ENCODE measurements at places on chromosomes 4 and X.
A peak's percentile ranks its signal among the peaks of the same experiment; 100 is the strongest.

DNA sequence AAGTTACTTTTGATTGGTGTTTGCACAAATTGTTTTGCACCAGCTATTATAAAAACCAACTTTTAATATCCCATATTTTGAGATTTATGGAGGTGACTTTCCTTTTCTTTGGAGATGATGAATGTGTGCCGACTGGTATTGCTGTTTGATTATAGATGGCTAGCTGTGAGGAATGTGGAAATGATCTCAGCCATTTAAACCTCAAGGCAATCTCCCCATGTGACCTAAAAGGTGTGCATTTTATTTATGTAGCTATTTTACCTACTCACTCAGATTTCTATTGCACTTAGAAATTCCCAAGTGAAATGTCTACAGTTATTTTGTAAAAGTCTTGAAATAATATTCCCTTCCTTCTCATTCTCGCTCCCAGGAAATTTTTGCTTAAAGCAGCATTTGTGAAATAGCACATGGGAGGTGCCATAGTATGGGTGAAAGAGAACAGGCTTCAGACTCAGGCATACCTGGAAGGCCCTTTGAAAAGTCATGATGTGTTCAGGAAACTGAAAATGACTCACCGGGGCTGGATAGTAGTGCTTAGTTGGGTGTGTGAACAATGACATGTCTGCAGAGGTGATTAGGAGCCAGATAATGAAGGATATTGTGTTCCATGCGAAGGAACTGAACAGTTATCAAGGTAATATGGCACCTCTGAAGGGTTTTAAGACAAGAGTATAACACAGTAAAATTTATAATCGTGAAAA is 247.6 kb downstream of the CBLL2 start:
- DNase-seq: no peak

GRCh38 chr4:88285235-88285653 is 883 bp upstream of the PPM1K start:
- DNase-seq: no peak

DNA sequence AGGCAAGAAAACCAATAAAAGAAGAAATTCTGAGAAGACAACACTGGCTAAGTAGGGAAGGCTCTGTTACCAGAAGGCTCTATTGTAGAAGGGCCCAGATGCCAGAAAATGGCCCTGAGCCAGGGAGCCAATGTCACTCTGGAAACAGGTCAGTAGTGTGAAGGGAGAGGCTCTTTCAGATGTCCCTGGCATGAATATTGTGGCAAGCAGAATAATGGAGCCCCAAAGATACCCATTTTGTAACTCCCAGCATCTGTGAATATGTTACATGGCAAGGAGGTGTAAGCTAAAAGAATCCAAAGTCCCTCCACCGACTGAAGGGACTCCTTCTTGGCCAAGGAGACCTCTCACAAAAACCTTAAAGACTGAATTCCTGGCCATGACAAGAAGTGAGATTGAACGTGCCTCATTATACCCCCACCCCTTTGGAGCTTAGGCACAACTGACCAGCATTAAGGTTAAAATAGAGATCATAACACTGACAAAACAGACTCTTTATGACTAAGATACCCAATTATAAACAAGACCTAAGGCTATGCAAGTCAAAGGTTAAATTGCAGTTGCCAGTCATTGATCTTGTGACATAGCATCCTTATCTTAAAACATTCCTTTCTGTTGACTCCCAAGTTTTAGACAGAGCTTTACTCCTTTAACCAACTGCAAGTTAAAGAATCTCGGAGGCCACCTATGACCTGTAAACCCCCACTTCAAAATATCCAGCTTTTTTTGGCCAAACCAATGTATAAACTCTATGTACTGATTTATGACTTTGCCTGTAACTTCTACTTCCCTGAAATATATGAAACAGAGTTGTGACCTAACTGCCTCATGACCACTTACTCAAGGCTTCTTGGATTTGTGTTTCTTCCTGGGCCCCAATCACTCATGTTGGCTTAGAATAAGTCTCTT is 42.2 kb upstream of the SMIM10 start:
- no peak for DNase-seq

DNA sequence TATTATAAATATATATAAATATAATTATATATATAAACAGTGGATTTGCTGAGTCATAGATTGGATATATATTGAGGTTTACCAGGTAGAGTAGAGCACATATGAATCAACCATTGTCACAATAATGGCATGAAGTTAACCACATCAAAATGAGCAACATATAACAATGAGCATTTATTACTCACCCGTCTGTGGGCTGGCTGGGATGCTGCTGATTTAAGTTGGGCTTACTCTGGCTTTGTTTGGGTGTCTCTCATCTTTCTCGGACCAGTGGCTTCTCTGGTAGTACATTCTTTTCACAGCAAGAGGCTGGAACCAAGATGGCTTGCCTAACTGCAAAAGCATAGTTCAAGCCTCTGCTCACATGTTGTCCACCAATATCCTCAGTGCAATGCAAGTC is 111.7 kb upstream of the TAPT1 start:
- no peak for DNase-seq

- DNase-seq: no peak
Observed at GRCh38 chr4:47238667-47239066, 207.3 kb downstream of the GABRB1 start.

DNA sequence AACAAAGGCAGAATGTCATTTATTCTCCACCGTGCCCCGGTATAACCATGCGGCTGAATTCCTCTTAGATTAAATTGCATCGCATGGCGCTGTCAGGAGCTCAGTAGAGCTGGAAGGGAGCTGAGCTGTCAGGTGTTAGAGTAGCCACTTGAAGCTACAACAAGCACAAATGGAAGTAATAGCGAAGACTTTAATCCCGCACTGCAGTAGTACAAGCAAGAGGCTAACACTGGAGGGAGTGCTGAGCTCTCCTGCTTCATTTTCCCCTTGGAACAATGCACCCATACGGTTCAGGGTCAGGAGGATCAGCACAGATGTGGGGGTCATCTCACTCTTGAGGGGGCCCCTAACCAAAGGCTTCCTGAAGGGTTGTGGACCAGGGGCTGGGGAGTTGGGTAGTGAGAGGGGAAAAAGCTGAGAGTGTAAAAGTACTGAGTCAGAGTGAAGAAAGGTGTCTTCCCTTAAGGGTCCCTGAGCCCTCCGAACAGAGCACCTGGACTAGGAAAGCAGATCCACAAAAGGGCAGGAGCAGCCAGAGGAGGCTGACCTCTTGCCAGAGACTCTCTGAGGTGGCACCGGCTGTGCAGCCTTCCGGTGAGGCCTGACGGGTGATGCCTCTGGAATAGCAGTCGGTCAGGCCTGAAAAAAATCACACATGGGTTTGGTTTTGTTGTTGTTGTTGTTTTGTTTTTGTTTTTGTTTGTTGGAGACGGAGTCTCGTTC is 36.0 kb upstream of the CBR4 start:
- no peak for DNase-seq

GRCh38 chr4:77903186-77903585 is 40.6 kb downstream of the MRPL1 start:
- DNase-seq: no peak

DNA sequence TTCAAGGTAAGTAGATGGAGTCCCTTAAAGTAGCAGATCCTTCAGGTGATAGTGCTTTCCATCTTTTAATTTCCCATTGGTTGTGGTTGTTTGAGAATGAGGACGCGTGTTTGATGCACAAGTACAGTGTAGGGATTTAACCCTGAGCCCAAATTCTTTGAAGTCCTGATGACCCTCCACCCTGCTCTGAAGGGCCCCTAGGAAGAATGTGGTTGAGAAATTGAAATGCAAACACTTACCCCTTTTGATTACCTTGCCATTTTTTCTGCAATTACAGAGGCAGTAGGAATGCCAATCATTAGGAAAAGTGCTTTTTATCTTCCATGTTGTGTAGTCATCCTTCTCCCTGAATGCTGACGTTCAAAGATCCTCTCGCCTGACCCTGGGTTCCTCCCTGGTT is 112.4 kb downstream of the ZNF518B start:
- no peak for DNase-seq

DNA sequence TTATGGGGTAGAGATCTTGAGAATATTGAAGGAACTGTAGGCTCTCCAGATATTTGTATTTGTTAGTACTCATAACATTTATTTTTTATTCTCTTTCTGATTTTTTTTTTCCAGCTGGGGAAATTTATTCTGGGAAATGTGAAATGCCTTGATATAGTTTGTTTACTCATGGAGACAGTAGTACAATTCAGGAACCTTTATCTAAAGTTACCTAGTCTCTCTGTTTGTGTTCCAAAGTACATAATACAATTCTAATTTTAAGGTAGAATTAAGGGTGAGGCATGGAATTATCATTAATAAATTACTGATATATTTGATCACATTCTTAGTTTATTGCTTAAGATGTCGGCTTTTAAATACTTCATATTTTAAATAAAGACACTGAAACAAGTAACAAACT is 114.0 kb downstream of the RS1 start:
- no peak for DNase-seq

GRCh38 chr4:1579901-1580691 is 104.0 kb downstream of the FAM53A start:
- DNase-seq: peak; percentile 73

DNA sequence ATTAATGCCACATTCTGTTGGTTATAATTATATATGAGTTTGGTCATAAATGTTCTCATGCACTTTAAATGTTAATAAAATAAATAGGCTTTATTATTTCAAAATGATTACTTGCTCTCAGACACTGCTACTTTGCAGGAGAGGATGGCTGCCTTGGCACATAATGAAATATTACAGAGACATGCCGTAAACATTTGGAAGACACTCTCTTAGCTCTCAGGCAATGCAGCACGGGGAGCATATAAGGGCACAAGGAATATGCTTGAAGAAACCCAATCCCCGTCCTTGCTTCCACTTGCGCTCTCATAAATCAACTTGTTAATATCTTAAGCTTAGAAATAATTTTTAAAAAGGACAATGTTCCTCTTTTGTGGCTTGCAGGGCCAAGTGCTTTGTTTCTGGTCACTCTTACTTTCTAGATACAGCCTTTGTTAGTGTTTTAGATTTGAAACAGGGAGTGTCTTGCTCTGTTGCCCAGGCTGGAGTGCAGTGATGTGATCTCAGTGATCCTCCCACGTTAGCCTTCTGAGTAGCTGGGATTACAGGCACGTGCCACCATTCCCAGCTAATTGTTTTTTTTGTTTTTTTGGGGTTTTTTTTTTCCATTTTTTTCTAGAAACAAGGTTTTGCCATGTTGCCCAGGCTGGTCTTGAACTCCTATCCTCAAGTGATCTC is 445.0 kb downstream of the SPRY1 start:
- no peak for DNase-seq

DNA sequence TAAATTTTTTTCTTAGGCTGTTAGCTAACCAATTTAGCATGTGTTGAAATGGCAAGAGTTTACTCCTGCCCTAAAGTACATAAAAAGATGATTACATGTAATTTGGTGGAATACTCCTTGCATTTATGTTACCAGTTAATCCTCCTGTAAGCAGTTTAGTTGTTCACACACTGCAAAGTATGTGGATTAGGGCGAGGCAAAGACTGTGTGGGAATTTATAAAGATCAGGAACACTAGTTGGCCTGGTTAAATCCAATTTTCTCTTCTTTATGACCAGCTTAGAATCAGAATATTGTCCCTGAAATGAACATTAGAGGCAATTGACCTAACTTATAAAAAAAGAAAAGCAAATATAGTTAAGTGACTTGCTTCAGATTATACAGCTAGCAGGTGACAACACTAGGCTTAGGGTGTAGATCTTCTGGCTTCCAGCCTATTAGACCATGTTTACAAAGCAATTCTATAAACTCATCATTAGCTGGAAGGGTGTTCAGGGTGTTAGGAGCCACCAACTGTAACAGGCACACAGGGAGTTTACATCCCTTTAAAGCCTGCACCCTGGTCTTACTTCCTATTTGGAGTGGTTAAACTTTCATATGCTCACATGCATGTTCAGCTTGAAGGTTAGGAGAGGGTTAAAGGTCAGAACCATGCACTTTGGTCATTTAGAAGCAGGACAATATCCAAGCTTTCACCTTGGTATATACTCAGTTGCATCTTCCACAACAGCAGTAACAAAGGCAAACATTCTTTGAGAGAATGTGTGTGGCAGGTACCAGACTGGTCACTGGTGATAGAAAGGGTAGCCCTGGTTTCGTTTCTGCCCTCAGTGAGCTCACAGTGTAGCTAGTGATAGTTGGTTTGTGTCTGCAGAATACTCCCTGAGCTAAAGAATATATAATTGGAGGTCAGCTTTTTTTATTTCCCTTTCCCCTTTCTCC is 72.6 kb downstream of the GC start:
- DNase-seq: no peak

DNA sequence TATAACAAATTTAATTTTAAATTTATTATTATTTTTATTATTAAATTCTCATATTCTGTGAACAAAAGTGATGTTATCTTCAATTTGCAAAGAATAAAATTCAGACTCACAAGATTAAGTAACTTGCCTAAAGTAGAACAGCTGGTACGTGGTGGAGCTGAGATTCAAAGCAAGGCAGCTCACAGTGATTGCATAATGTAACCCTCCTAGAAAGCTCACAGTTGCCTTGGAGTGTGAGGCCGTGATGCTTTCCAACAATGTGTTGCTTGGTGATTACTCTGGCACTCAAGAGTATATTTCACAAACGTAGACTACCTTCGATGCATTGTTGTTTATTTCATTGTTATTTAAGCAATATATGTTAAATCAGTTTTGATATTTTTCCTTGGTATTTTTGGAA is 1039.2 kb upstream of the PABPC4L start:
- no peak for DNase-seq

DNA sequence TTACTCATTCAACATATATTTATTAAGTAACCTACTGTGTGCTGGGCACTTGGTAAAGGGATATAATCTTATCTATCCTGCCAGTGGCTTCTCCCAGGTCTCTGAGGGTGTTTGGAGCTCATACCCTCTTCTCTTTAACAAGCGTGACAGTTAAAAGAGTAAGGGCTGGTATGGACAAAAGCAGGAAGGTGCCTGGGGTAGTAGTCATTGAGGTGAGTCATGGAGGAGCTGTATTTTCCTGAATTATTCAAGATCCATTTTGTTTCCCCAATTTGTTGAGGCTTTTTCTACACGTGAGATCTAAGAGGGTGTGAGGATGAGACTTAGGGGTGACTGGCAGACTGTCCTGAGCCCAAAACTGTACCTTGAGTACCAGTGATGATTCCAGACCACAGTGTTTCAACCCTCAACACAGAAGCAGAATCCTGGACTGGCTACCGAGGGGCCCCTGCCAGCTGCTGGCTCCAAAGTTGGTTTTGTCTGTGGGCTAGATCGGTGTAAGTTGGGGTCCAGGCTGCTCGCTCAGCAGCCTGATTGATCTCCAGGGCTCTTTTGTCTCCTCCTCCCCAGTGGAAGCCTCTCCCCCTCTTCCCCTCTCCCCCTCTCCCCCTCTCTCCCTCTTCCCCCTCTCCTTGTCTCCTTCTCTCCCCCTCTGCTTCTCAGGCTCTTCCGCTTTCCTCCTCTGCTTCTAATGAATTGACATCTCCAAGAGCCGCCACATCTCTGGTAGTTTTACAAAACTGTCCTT is at the start of gene DRP2:
Gene DRP2, plus strand, starts transcription at position 671 of the 748 bp plus-strand sequence. CDS start 11,862 bp downstream, outside the sequence.
- DNase-seq: no peak

GRCh38 chr4:106527316-106527715 is 158.7 kb upstream of the GIMD1 start:
- no peak for DNase-seq

- no peak for DNase-seq
Observed at GRCh38 chr4:163991298-163991865, 496.9 kb downstream of the TMA16 start.

GRCh38 chr4:182291175-182291574 is 48.0 kb downstream of the TENM3 start:
- no peak for DNase-seq

All from activated T-helper 1 cell treated with anti-CD3 and anti-CD28 coated beads, Interleukin-12 subunit alpha, Interleukin-12 subunit beta, Interleukin-2, Interleukin-4 antibody, amounts not matched to agents 30 ng/mL and 10 ng/mL and 1 ng/mL, durations not matched to agents 14 hours and 24 hours and 36 hours (primary cell).